ENCODE measurements at places on chromosomes 7 and 10. TPM values are rescaled to one million over a fixed set of nuclear protein-coding genes. Genes with fewer than 3 reads are reported as not detected.
A peak's percentile ranks its signal among the peaks of the same experiment; 100 is the strongest.

DNA sequence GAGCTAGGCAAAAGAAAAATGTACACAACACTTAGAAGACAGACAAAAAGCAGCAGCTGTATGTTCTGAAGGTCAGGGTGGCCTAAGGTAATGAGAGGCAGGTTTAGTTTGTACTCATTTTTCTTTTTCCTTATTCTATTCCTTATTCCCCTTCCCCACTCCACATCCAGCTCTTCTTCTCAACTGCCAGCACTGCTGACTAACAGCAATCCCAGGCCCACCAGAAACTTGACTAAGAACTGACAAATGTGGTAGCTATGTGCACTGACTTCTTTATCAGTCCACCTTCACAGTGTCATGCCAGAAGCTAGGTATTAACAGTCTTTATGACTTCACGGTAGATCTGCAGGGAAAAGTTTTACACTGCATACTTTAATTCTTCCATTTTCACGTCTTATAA lies 6.1 kb downstream of the COPG2 start:
- DNase-seq, result no peak

GRCh38 chr7:78039790-78040776 lies 241.5 kb downstream of the PHTF2 start:
- DNase-seq, result peak; percentile 6

GRCh38 chr10:58712982-58713381 lies 200.3 kb downstream of the BICC1 start:
- no peak for DNase-seq

DNA sequence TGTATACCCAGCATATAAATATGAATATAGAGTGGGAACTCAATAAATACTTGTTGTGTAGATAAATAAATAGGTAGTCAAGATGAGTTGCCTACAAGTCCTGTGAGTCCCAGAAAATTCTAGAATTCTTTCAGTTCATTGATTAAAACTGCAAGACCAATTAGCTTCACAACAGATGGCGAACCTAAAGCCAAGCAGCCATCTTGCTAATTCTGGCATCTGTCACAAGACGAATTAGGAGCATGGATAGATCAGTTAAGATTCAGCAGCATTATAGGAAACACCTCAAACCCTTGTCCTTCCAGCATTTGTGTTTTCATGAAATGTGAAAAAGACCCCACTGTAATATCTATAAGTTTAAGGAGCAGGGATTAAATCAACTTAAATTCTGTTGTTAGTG lies 552.7 kb downstream of the MAGI2 start:
- DNase-seq, result no peak

DNA sequence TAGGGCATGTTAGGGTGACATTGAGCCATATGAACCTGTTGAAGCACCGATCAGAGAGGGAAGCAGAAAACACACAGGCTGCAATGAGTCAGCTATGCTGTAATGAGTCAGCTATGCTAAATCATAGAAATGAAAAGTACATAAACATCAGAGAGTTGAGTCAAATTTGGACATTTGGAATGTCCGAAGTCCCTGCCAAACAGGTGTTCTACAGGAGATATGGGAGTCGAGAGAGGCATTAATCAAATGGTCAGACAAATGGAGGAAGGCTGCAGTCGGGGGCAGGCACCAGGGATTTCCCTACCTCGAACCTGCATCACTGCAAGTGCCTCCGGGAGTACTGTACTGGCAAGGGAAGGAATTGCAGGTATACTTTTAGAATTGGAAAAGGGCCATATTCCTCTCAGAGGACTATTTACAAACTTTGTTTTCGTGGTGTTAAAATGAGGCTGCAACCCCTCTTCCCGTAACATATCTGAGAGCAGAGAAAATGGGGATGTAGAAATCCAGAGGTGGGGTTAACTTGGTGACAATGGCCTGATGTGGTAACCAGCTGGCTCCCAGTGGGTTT lies 8.8 kb upstream of the ZC3HAV1 start:
- DNase-seq, result peak; percentile 86

DNA sequence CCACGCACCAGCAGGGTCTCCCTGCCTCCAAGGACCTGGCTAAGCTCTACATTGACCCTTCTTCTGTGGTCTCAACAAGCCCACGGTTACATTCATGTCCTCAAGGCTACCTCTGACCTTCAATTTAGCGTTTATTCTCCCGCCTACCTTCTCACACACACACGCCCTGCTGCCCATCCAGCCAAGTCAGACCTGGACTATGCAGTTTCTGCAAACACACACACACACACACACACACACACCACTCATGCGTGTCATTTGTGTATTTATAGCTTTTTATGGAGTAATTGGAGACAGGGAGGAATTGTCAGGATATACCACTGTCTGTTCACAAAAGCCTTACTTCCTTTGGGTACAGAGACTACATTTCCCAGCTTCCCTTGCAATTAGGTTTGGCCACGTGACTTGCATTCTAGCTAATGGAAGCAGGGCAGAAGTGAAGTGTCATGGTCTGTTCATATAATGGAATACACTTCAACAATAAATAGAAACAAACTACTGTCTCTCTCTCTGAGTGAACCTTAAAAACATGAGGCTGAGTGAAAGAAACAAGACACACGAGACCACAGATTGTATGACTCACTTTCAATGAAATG lies 53.8 kb upstream of the CPXM2 start:
- DNase-seq, result no peak

DNA sequence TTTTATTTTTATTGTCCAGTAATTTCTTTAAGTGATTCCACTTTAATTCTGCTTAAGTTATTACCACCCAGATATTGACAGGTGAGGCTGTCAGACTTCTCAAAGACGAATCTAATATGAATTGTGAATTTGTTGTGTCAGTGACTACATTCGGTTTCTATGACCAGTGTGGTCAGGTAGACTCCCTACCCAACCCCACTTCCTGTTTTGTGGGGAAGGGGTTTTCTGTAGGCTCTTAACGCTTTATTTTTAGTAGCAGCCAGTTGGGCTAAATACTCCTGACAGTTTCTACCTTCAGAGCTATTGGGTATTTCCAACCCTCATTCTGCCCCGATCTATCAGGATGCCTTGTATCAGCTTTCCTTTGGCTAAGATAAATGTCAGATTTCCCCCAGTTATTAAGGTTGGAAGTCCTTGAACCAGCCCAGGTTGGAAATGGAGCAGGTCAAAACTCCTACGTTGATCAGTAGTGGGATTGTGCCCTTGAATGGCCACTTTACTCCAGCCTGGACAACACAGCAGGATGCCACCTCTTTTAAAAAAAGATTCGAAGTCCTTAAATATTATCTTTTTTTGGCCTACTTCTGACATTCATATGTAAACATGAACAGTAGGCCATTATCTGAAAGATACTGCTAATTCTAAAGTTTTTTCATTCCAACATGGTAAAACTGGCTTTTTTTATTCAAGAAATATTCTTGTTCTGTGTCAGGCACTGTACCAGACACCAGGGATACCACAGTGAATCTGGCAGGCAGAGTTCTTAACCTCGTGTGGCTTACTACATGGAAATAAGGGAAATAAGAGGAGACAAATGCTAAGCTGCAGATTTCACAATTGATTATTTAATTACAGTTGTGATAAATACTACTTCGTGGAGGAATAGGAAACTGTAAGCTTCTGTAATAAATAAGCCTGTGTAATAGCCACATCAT lies 133.3 kb upstream of the SAMD8 start:
- no peak for DNase-seq

DNA sequence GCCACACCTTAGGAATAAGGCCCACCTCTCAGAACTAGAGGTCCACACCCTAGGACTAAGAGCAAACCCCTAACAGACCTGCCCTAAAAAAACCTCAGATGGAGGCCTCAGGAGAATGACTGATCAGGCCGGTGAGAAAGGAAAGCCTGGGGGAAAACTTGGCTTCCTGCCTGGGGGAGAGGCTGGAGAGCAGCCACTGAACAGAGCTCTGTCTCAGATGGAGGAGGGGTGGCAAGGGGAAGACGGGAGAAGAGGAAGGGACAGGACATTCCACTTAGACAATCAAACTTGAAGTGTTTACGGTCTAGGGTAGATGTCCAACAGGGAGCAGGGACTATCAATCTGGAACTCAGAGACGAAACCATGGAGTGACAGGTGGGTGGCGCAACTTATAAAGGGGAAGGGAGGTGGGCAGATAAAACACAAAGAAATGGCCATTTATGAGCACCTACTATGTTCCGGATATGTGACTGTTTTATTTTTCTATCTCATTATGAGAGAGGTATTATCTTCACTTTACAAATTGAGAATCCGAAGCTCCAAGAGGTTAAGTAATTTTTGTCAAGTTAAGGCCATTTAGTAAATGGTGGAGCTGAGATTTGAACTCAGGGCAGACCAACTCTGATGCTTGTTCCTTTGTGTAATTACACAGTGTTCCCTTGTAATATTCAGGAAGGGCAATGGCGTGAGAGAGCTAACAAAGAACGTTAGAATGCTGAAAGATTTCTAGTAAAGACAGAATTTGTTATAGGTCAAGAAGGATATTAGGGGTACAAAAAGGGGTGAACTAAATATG lies 82.6 kb downstream of the DNMBP start:
- peak; percentile 91 for DNase-seq

Gene LRMDA
- total RNA-seq, result 5.1 TPM

Gene SORBS1
- 3.2 TPM for total RNA-seq

DNA sequence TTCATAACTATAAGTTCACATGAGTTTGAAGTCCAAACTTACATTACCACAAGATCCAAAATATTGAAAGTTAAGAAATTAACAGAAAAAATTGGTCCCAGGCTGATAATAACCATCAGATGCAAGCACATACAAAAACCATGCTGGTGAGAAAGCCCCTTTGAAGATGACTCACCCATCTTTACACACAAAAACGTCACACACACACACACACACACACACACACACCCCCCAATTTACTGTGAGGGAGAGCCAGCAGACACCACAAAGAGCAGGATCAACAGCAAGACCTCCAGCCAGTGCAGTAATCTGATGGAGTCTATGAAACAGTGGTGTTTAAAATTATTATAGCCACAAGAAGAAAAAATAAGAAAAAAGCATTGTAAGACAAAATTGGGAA lies 50.1 kb upstream of the DRGX start:
- DNase-seq, result no peak

Measured in endothelial cell of umbilical vein (primary cell).